ENCODE measurements at places on chromosomes 6 and 20.

- DNase-seq, result no peak
Observed at GRCh38 chr20:46624946-46625345, 26.3 kb downstream of the SLC13A3 start.

DNA sequence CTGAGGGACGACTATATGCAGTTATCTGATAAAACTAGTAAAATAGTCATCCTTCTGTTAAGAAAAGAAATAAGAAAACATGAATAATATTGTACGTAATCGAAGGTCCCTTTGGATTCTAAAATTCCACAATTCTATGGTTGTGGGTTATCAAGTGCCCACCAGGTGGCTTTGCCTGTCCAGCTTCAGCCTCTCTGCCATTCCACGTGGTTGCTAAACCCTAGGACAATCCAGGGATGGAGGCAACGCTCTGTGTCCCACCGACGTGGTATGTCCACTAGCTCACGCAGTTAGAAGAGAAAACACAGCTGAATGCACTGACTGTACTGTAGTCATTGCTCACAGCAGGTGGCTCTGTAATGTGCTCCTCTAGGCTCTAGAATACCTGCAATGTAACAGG is 349.3 kb downstream of the FARS2 start:
- DNase-seq, result no peak

GRCh38 chr6:116106146-116106545 is 5.5 kb downstream of the NT5DC1 start:
- DNase-seq, result no peak

DNA sequence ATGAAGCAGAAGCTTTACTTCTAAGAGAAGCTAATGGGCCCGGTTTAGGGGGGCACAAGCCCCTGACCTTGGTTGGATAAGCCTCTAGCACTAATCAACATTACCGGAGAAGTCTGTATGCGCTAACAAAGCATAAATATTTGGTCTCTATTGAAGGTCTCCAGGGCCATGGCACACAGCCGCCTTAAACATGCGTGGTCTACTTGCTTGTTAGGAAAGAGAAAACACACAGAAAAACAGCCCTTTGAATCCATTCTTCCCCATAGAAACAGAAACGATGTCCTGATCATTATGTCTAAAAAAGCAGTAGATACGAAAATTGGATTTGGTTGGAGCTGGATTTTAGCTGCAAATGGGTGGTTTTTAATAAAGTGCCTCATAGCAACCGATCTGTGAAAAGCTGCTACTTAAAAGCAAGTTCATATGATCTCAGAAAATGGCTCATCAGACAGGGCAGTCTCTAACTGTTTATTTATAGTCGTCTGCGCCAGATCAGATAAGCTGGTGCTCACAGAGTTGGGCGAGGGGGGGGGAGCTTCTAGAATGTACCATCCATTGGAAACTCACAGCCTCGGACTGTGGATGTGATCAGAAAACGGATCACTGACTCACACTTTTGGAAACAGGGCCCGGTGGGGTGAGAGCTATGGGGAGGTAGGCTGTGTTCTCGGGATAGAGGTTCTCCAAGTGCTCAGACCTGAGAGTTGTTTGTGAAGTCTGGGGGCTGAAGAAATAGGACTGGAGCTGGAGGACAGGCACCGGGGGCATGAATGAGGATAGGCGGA is 35.3 kb upstream of the APCDD1L start:
- no peak for DNase-seq

DNA sequence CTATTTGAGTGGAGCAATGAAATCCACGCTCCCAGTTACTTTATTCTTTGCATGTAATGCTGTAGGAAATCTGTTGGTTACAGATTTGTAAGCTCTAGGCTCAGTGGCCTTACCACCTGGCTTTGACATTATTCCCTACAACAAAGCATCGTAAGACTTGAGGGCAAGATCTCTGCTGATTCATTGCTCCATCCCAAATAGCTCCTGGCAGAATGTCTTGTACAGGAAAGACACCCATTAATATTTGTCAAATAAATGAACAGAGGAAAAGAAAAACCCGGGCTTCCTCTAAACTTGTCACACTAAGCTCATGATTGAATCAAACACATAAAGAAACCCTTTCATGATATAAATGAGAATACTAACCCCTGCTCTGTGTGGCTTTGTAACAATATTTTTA is 357.5 kb upstream of the RNF217 start:
- DNase-seq, result no peak

GRCh38 chr20:41308726-41309413 is 8.7 kb downstream of the ZHX3 start:
- DNase-seq, result no peak

GRCh38 chr6:147065786-147066185 is 138.4 kb upstream of the STXBP5 start:
- DNase-seq, result no peak

GRCh38 chr20:40562031-40562430 is 127.0 kb downstream of the MAFB start:
- no peak for DNase-seq

- no peak for DNase-seq
Observed at GRCh38 chr6:134621858-134622257, 303.9 kb upstream of the SGK1 start.

DNA sequence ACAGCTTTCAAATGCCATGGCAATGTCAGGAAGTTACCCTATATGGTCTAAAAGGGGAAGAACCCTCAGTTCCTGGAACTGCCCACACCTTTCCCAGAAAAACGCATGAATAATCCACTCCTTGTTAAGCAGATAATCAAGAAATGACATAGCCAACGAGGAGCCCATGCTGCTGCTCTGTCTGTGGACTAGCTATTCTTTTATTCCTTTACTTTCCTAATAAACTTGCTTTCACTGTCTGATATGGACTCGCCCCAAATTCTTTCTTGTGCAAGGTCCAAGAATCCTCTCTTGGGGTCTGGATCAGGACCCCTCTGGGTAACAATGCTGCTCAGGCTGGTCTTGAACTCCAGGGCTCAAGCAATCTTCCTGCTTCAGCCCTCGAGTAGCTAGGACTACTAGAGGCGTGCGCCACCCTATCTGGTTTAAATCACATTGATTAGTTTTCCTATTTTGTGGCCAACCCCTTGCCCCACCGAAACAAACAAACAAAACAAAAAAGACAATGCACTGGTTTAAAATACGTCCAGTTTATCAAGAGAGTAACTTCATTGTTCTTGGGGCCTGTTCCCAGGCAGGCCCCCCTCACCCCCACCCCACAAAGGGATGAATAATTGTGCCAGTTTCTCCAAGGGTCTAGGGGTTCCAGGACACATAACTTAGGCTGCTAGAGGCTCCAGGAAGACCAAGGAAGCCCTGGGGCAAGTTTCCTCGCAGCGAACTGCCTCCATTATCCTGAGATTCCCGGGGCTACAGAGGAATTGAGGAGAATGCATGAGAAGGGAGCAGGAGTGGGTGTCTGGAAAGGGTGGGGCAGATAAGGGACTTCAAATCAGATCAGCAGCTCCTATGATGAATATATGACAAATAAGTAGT is 10.1 kb upstream of the AKAP12 start:
- no peak for DNase-seq

- no peak for DNase-seq
Observed at GRCh38 chr6:111663692-111664564, 58.2 kb upstream of the TRAF3IP2 start.

DNA sequence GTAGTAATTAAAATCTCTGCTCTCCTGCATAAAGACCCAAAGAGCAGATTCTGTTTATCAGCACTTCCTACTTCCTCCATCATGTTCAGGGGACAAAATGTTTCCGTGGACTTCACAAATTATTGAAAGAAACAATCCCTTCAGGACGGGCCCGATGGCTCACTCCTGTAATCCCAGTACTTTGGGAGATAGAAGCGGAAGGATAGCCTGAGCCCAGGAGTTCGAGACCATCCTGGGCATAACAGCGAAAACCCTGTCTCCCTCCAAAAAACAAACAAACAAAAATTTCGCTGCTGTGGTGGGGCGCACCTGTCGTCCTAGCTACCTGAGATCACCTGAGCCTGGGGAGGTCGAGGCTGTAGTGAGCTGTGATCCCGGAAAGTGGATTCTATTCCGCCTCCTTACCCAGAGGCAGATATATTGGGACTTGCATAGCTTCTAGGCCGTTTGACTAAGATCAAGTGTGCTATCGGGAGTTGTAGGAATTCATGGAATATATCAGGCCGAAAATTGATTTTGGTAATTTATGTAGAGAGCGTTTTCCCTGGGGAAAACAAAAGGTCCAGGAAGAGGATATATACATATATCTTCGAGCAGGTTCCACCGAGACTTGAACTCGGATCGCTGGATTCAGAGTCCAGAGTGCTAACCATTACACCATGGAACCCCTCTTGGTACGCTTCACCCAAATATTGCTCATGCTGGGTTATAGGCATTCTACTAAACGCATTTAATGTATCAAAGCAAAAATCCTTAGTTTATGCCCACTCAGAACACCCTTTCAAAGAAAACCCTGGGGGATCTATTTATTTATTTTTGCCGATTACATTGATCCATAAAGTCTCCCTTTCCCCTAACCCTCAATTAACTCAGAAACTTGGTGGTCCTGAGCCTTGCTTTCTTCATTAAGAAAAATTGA is 74.5 kb upstream of the ZNF184 start:
- DNase-seq, result no peak

DNA sequence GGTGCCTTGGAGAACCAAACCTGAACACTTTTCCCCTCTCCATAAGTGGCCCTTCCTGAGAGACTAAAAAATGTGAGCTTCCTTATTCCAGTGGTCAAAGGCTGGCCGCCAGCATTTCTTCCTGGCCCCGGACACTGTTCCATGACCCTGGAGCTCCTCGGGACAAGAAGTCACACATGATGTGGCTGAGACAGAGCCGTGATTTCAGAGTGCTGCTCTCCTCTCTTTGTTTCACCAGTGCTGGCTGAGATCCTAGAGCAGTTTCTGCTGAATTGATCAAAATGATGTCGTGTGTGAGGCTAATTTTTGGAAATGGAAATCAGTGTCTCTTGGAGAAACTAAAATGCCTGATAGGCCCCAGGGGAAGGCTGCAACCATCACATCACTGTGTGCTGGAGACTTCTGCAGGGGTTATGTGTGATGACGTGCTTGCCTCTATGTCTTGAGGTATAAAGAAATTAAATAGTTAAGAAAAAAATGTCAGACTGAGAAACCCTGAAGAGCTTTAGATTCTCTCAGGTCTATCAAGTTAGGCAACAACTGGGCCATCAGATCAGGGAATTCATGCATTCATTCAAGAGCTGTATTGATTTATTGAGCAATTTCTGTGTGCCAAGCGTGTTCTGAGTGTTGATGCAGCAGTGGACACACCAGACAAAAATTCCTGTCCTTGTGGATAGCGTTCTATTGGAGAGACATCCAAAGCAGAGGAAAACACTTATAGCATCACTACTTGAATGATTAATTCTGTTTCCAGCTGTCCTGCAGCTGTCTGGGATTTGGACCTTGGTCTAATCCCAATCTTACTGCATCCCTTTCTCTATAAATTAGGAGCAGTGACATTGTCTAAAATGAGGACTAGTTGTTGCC is 72.7 kb upstream of the CCN6 start:
- no peak for DNase-seq

DNA sequence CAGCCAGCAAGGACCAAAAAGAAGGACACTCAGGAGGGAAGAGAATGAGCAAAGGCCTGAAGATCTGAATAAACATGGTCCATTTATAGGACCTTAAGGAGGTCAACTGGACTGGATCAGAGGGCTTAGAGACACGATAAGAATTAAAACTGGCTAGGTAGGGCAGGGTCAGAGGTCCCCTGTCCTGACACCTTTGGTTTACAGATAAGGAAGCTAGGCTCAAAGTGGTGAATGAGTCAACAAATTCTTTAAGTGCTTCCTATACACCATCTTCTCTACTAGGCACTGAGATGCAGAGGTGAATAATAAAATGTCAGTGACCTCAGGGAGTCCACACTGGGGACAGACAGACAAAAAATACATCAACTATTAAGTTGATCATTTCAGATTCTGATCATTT is 70.3 kb downstream of the HIVEP2 start:
- DNase-seq, result no peak

GRCh38 chr20:57795977-57796560 is 86.3 kb upstream of the PMEPA1 start:
- no peak for DNase-seq

- no peak for DNase-seq
Observed at GRCh38 chr6:156451088-156451487, 326.1 kb upstream of the ARID1B start.

GRCh38 chr6:143621159-143621873 is 56.4 kb upstream of the PHACTR2 start:
- DNase-seq, result no peak

GRCh38 chr6:7992002-7992815 is 72.0 kb downstream of the BLOC1S5 start:
- DNase-seq, result no peak

DNA sequence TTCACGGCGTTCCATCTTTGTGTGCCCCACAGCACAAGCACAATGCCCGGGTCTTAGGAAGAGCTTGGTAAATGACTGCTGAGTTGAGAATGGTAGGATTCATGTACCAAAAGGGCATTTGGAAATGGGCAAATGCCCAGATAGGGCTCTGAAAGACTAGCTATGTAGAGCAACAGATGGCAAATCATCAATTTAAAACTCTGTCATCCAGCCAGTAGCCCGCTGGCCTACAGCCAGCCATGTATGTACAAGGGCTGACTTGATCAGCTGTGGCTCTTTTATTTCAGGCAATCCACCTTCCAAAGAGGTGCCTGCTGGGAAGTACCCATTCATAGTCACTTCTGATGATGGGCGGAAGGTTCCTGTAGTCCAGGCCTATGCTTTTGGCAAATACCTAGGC is 35.1 kb downstream of the NT5E start:
- DNase-seq, result no peak

- no peak for DNase-seq
Observed at GRCh38 chr6:39221779-39222641, 7.3 kb downstream of the KCNK5 start.

- DNase-seq, result no peak
Observed at GRCh38 chr6:118122801-118123200, 215.7 kb downstream of the SLC35F1 start.

DNA sequence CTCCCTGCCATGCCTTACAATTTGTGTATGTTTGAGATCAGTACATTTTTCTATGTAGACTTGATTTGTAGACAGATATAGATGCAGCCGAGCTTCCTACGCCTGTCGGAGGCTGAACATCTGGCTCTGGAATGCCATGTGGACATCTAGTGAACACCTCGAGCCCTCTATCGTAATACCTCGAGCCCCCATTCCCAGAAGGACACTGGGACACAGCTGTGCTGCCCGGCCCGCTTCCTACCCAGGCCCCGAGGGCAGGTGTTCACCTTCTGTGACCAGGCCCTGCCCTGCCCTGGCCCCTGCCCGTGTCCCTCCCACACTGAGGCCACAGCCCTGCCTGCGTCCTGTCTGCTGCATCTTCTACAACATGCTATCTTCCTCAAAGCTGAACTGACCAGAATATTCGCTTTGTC is 12.9 kb downstream of the RPS6KA2 start:
- DNase-seq, result no peak

GRCh38 chr20:53810661-53811355 is 217.2 kb upstream of the ZNF217 start:
- no peak for DNase-seq

- no peak for DNase-seq
Observed at GRCh38 chr6:49284180-49284579, 178.9 kb downstream of the MMUT start.

All from stimulated activated CD4-positive, alpha-beta T cell treated with anti-CD3 and anti-CD28 coated beads, Interleukin-1b, Interleukin-23, amount 100 ng/mL, for 1 hour (primary cell).